ENCODE measurements at places on chromosomes 2 and 18.

DNA sequence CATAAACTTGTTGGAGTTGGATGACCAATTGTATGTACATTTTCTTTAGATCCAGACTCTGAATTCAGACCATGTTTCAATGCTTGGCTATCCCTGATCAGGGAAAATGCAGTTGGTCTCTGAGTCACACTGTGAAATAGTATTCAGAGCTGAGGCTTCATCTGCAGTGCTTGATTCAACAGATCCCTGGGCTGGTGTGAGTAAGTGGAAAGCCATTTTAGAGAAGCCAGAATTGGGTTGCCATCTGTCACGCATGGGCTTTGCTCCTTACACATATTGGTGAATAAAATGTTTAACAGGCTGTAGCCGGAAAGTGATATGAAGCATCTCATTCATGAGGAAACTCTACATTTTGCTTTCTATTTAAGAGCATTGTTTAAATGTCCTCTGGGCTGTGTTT is 50.0 kb upstream of the ACYP2 start:
- no peak for DNase-seq

GRCh38 chr2:26241928-26242436 is 2.5 kb downstream of the HADHA start:
- DNase-seq, result no peak

- no peak for DNase-seq
Measured at GRCh38 chr2:204115137-204116056, 178.8 kb downstream of the ICOS start.

DNA sequence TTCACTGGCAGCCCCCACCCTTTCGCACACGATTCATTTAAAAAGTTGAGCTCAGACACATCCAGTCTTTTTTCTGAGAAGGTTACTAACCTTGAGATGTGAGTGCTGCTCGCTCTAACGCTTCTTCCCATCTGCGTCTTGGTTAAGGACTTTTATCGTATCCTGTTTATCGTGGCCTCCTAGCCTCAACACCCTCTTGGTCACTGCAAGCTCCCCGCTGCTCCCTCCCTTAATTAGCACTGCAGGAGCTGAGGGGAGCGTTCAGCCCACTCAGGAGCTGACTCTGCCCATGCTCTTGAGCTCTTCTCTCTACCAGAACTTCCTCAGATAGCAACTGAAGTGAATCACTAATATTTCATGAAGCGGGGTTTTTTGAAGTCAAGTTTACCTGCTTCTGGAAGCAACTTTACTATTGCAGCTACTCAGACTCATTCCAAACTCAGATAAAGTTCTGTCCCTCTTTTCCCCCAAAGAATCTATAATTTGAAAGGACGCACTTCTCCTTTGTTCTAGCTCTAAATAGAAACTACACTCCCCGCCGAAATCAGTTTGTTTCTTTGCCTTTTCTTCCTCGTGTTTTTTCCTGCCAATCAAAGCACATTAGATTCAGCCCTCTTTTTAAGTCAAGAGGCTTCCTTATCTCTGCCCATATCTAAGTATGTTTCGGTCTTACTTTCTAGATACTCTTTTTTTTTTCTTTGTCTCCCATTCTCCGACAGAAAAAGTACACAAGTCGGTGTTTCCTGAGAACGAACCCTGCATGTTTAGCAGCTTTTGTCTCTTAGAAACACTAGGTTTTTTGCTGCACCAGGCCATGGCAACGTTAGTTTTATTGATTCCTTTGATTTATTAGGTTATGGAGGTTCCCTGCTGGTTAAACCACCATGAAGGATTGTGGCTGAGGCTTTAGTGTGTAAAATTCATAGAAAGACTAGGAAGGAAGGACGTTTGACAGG is 9.3 kb upstream of the CD226 start:
- DNase-seq, result no peak

DNA sequence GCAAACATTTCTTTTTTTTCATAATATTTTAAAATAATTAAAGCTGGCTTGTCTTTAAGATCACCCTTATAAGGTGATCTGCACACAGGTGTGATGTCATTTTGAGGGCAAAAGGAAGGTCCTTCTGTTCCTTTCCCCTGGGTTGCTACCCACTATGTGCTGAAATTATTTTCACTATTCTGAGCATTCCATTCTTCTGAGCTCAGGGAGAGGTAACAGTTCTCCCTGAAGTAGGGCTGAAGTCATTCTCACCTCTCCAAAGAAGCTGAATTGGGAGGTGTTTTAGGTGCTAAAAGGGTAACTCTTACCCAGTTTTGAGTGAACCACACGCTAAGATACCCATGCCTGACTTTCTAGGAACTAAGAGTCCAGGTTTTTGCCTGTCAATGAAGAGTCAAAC is 247.6 kb downstream of the SLC4A3 start:
- DNase-seq, result no peak

DNA sequence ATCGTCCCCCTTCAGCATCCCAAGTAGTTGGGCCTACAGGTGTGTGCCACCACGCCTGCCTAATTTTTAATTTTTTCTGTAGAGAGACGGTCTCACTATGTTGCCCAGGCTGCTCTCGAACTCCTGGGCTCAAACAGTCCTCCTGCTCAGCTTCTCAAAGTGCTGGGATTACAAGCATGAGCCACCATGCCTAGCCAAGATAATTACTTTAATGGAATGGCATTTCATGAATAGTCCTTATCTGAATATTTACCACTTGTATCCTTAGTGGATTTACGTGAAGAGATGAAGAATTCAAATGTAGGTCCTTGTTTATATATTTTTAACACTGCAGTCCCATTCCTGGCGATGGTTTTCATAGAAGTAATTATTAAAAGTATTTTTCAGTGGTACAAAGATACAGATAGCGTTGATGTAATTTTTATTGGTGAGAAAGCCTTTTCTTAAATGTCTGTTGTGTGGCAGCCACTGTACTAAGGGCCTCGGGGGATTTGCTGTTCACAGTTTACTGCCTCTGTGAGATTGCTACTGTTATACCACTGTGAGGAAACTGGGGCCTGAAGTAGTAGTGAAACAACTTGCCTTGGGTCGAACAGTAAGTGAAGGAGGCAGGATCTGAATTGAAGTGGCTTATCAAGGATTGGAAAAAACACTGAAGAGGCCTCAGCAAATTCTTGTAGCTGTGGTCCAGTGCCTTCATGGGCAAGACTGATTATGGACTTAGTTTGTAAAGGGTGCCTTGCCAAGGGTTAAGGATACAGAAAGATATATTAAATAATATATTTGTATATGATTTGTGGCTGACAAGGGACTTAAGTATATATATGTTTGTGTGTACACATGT is 151.2 kb downstream of the PRPF40A start:
- no peak for DNase-seq

- DNase-seq, result no peak
Measured at GRCh38 chr2:165790466-165790865, 3.6 kb downstream of the GALNT3 start.

GRCh38 chr2:236572482-236572881 is 2.9 kb downstream of the ACKR3 start:
- peak; percentile 53 for DNase-seq

- no peak for DNase-seq
Measured at GRCh38 chr2:140064243-140064642, 1284.1 kb upstream of the NXPH2 start.

- no peak for DNase-seq
Measured at GRCh38 chr18:9058406-9058805, 44.1 kb upstream of the NDUFV2 start.
